ENCODE measurements at places on chromosomes 1 and 21.

GRCh38 chr21:39385299-39386145 lies 36.6 kb upstream of the HMGN1 start:
- peak; percentile 25 for DNase-seq
- no peak overlapping the region for H3K27ac ChIP-seq
- peak overlapping the region; percentile 62 for H3K4me3 ChIP-seq
- H3K36me3 ChIP-seq, result no peaks in the 10 kb centered on the region
- H3K4me1 ChIP-seq, result peaks cover 21% of the 10 kb centered on the region

- H3K36me3 ChIP-seq, result peaks cover 16% of the 10 kb centered on the region
- H3K4me1 ChIP-seq, result no peaks in the 10 kb centered on the region
- H3K27me3 ChIP-seq, result no peaks in the 10 kb centered on the region
Observed at GRCh38 chr1:219347921-219348391, 174.3 kb downstream of the LYPLAL1 start.

DNA sequence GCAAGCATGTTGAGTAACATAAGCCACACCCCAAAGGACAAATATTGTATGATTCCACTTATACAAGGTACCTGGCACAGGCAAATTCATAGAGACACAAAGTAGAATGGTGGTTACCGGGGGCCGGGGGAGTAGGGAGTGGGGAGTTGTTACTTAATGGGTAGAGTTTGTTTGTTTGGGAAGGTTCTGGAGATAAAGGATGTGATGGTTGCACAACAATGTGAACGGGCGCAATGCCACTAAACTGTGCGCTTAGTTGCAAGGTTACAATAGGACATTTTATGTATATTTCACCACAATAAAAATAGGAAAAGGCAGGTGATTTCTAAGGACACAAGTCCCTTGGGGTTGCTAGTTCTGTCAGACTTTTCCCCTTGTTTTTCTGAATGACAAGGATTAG lies 516.6 kb downstream of the KIF26B start:
- no peak overlapping the region for H3K4me3 ChIP-seq
- H3K27ac ChIP-seq, result no peak overlapping the region
- H3K36me3 ChIP-seq, result no peaks in the 10 kb centered on the region
- no peak for DNase-seq
- H3K27me3 ChIP-seq, result no peaks in the 10 kb centered on the region

- H3K4me3 ChIP-seq, result no peak overlapping the region
- H3K27ac ChIP-seq, result no peak overlapping the region
- peaks cover 7% of the 10 kb centered on the region for H3K36me3 ChIP-seq
- peaks cover 17% of the 10 kb centered on the region for H3K4me1 ChIP-seq
Observed at GRCh38 chr21:45270306-45270821, 17.3 kb downstream of the POFUT2 start.

GRCh38 chr21:17050646-17051045 lies 462.2 kb upstream of the CXADR start:
- H3K27ac ChIP-seq, result no peak overlapping the region
- no peaks in the 10 kb centered on the region for H3K4me1 ChIP-seq
- no peak overlapping the region for H3K4me3 ChIP-seq
- H3K36me3 ChIP-seq, result no peaks in the 10 kb centered on the region
- no peak for DNase-seq

DNA sequence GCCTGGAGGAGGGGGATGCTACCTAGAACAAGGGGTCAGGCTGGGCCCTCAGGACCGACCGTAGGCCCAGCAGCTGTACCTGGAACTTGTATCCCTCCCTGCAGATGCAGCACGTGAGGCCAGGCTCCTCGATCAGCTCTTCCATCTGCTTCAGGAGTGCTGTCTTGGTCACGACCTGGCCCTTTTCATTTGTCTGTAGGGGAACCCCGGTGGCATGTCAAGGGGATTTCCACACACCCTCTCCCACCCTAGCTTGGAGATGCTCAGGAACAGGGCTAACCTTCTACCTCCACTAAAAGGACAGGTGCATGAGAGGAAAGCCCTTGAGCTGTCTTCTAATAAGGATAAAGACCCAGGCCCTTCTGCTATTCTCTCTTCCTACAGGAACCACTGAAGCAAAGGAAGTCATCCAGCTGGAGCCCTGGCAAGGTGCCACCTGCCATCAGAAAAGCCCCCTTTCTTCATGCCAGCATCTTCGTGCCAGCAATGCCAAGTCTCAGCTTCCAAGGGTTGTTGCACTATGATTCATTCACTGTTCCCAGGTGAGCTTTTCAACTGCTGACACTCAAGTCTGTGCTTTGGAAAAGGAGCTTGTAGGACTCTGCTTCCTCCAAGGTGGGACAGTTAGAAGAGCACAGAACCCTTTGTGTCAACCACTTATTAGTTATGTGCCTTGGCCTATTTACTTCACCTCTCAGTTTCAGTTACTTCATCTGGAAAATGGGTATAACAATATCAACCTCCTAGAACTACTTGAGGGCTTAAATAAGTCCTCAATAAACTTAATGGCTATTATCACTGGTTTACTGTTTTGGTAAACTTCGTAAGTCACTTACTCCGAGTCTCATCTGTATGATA lies 122.1 kb downstream of the UBR4 start:
- DNase-seq, result no peak
- H3K27me3 ChIP-seq, result no peaks in the 10 kb centered on the region
- H3K4me1 ChIP-seq, result peaks cover 2% of the 10 kb centered on the region
- H3K27ac ChIP-seq, result no peak overlapping the region
- no peak overlapping the region for H3K4me3 ChIP-seq

GRCh38 chr1:64223329-64224151 lies 20.1 kb downstream of the UBE2U start:
- no peak overlapping the region for H3K27ac ChIP-seq
- H3K36me3 ChIP-seq, result no peaks in the 10 kb centered on the region
- peaks cover 12% of the 10 kb centered on the region for H3K27me3 ChIP-seq
- no peaks in the 10 kb centered on the region for H3K4me1 ChIP-seq

- no peaks in the 10 kb centered on the region for H3K36me3 ChIP-seq
- H3K27me3 ChIP-seq, result no peaks in the 10 kb centered on the region
- no peak overlapping the region for H3K4me3 ChIP-seq
- H3K27ac ChIP-seq, result no peak overlapping the region
- peaks cover 4% of the 10 kb centered on the region for H3K4me1 ChIP-seq
Observed at GRCh38 chr1:53501065-53502005, 42.1 kb downstream of the DMRTB1 start.

- H3K27ac ChIP-seq, result no peak overlapping the region
- no peaks in the 10 kb centered on the region for H3K36me3 ChIP-seq
- no peak for DNase-seq
- H3K27me3 ChIP-seq, result peaks cover 3% of the 10 kb centered on the region
Observed at GRCh38 chr1:17462669-17463068, 23.2 kb upstream of the RCC2 start.

DNA sequence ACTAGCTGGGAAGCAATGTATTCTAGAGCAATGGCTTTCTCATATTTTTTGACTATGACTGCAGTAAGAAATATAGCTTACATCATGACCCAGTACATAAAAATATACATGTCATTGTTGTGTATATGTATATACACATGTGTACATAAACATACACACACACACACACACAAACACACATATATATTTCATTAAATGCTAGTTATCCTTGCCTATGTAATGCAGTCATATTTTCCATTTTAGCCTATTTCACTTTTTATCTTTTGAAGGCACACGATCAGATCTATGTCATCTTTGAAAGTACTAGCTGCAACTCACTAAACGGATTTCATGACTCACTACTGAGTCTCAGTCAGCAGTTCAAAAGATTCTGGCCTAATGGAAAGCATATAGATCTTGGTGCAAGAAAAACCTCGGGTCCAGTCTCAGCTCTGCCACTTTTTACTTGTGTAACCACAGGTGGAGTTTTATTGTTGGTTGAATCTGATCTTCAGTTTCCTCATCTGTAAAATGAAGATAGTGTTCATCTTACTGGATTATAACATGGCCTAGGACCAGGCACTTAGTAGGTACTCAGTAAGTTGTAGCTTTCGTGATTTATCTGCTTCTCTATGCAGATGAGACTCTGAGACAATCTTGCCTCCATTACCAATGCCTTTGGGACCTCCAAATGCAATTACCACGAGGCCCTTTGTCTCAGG lies 325.6 kb downstream of the RRAGC start:
- no peaks in the 10 kb centered on the region for H3K4me1 ChIP-seq
- no peak for DNase-seq
- H3K27me3 ChIP-seq, result peaks cover 3% of the 10 kb centered on the region
- H3K36me3 ChIP-seq, result no peaks in the 10 kb centered on the region
- H3K27ac ChIP-seq, result no peak overlapping the region
- no peak overlapping the region for H3K4me3 ChIP-seq

DNA sequence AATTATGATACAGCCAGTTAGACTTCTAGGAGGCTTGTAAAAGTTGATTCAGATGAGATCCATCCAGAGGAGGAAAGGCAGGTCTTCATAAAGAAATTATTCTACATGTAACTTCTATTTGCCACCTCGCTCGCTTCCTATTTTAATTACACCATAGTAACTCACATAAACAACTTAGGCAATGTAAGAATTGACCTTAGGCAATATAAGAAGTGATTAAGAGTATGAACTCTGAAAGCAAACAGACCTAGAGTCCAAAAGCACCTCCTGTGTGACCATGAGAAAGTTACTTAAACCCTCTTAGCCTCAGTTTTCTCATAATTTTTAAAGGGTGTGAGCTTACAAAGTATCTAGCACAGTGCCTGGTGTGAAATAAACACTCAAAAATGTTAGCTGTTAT lies 192.7 kb upstream of the NFIA start:
- H3K27ac ChIP-seq, result no peak overlapping the region
- no peak for DNase-seq
- no peaks in the 10 kb centered on the region for H3K4me1 ChIP-seq
- no peak overlapping the region for H3K4me3 ChIP-seq
- peaks cover 2% of the 10 kb centered on the region for H3K27me3 ChIP-seq

- no peak for DNase-seq
- H3K4me1 ChIP-seq, result peaks cover 60% of the 10 kb centered on the region
- H3K36me3 ChIP-seq, result no peaks in the 10 kb centered on the region
- no peaks in the 10 kb centered on the region for H3K27me3 ChIP-seq
- H3K4me3 ChIP-seq, result peak within 1 kb of the TSS; percentile 78
Observed at GRCh38 chr1:206772243-206772937, at the start of gene IL10. TSS of gene IL10 (minus strand) at chr1:206772494. CDS start at chr1:206772435, 59 bp downstream.

DNA sequence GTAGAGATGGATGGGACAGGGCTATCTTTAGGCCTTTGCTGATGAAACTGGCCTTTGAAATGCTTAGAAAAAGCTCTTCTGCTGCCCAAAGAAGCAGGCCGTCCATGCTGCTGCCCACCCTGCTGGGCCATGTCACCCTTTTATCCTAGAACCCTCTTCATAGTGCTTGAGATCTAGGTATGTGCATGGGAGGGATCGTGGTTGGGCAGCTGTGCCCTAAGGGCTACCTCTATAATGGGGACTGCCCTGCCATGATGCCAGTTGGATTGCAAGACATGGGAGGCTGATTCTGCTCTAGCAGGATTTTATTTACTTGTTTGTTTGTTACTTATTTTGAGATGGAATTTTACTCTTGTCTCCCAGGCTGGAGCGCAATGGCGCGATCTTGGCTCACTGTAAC lies 69.0 kb downstream of the HHAT start:
- no peak for DNase-seq
- H3K4me1 ChIP-seq, result peaks cover 16% of the 10 kb centered on the region
- no peaks in the 10 kb centered on the region for H3K27me3 ChIP-seq
- H3K36me3 ChIP-seq, result peaks cover 4% of the 10 kb centered on the region
- no peak overlapping the region for H3K4me3 ChIP-seq
- H3K27ac ChIP-seq, result no peak overlapping the region

- no peak overlapping the region for H3K27ac ChIP-seq
- H3K27me3 ChIP-seq, result no peaks in the 10 kb centered on the region
- no peak overlapping the region for H3K4me3 ChIP-seq
- peaks cover 16% of the 10 kb centered on the region for H3K4me1 ChIP-seq
- no peak for DNase-seq
Observed at GRCh38 chr1:16926491-16927073, 4.9 kb downstream of the CROCC start.

DNA sequence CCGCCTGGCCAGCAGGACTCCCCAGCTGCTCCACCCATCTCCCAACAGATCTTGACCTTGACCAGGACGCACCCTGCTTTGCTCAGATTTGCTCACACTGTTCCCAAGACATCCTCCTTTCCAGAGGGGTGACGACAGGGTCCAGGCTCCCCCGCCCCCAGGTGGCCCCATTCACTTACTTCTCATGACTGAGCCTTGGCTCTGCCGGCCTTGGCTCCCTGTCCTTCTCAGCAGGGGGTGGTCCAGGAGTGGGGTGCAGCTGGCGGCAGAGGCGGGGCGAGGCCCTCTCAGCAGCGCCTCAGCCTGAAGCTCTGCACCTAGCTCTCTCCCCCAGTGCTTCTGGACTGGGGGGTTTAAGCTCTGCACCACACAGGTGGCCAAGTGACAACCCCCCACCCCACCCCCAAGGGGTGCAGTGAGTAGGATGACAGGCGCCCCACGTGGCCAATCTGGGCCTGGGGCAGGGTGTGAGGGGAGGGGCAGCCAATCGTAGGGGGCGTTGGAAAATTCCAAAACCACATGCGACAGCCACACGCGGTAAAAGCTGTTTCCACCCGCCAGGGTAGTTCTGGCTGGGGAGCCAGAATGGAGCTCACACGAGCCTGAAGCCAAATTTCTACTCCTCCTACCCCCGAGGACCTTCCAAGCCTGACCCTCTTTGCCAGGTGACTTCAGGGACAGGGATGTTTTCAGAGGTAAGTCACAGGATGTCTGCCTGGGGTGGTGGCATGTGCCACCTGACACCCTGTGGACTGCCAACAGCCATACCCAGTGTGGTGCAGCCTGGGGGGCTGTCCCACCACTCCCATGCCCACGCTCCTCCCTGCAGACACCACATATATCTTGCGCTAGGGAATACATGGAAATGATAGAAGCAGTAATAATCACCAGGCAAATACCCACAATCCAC lies 5.6 kb downstream of the RORC start:
- no peak for DNase-seq
- H3K4me1 ChIP-seq, result peaks cover 59% of the 10 kb centered on the region
- H3K27me3 ChIP-seq, result no peaks in the 10 kb centered on the region
- H3K36me3 ChIP-seq, result no peaks in the 10 kb centered on the region
- no peak overlapping the region for H3K4me3 ChIP-seq
- peak overlapping the region; percentile 51 for H3K27ac ChIP-seq

DNA sequence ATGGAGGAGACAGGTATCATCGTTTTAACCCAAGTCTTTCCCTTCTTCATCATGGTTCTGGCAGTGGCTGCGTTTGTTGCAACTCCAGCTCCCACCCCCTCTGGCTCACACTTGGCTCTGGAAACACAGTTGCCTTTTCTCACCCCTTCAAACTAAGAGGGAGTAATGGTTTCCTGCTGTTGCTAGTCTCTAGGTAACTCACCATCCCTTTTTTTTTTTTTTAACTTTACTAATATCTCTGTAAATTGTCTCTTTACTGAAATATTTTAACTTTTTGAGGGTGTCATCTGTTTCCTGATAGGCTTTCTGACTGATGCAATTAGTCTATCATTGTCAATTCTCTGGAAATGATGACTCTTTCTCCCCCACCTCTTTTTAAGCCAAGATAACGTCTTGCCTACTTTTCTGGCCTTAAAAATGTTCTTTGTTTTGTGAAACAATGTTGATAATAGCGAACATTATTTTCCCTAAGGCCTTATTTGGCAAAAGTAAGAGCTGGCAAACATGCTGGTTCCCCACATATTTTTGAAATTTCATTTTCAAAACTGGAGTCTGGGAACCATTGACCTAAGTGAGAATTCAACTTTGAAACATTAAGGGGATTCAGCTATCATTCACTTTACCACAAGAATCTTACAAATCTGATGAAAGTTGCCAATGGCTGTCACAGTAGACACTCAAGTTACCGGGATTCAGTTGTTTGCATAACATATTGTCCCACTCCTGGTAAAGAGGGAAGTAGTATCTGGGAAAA lies 85.3 kb downstream of the LEPR start:
- no peaks in the 10 kb centered on the region for H3K27me3 ChIP-seq
- no peaks in the 10 kb centered on the region for H3K4me1 ChIP-seq
- H3K36me3 ChIP-seq, result no peaks in the 10 kb centered on the region
- no peak overlapping the region for H3K4me3 ChIP-seq
- H3K27ac ChIP-seq, result no peak overlapping the region
